ENCODE measurements at places on chromosomes 3 and 15.

GRCh38 chr3:59796456-59796855 lies 746.6 kb upstream of the CFAP20DC start:
- no peak for DNase-seq

DNA sequence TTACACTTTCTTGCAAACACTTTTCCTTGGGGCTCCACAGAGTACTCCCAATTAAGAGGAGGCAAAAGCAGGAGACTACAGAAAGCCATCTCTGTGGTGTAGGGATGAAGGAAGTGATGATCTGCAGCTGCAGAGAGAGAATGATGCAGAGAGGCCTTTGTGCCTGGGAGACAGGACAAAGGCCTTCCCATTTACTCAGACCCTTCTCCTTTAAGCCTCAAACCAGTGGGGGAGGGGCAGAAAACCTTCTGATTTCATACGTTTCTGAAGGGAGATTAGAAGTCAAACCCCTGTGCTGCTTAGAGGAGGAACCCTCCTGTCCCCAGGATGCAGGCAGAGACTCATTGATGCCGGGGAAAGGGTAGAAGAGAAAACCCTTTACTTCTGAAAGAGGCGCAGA lies 130.8 kb downstream of the NEO1 start:
- DNase-seq, result no peak

- DNase-seq, result no peak
Observed at GRCh38 chr3:181704421-181705085, 7.2 kb upstream of the SOX2 start.

- no peak for DNase-seq
Observed at GRCh38 chr3:72844436-72844993, 3.7 kb downstream of the SHQ1 start.

- DNase-seq, result no peak
Observed at GRCh38 chr3:162769564-162769963, 1273.0 kb downstream of the OTOL1 start.

Data from MV-4-11 (cell line).